ENCODE measurements at places on chromosomes 3 and 15.

DNA sequence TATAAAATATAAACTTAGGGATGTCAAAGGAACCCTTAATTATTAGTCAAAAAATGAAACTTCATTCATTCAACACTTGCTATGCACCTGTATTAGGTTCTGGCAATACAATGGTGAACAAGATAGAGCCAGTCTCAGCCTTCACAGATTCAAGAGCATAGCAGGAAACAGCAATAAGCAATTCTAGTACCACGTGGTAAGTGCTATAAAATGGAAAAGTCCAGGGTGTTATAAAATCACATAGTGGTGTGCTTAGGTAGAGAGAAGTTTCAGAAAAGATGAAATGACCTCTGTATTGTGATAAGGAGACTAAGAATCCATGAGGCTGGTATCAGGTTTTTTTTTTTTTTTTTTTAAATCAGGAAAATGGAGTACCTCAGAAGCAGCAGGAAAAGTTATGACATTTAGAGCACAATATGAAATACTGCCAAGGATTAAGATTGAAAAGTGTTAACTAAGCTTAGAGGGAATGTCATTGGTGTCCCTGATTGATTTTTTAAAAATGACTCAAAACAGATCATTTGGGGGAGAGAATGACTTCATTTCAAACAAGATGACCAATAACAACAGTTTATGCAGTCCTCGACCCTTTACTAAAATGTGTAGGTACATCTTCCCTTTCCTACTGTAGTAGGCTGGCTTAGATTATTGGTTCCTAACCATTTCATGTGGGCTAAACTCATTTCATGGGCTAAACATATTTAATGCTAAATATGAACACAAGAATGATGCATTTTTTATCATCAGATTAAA is 5.0 kb downstream of the TOMM70 start:
- no peak for DNase-seq

DNA sequence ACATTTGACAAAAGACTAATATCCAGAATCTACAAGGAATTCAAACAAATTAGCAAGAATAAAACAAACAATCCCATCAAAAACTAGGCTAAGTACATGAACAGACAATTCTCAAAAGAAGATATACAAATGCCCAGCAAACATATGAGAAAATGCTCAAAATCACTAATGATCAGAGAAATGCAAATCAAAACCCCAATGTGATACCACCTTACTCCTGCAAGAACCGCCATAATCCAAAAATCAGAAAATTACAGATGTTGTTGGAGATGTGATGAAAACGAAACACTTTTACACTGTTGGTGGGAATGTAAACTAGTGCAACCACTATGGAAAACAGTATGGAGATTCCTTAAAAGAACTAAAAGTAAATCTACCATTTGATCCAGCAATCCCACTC is 79.4 kb downstream of the SNTN start:
- no peak for DNase-seq

- DNase-seq = no peak
Observed at GRCh38 chr3:188006726-188007393, 147.1 kb upstream of the LPP start.

DNA sequence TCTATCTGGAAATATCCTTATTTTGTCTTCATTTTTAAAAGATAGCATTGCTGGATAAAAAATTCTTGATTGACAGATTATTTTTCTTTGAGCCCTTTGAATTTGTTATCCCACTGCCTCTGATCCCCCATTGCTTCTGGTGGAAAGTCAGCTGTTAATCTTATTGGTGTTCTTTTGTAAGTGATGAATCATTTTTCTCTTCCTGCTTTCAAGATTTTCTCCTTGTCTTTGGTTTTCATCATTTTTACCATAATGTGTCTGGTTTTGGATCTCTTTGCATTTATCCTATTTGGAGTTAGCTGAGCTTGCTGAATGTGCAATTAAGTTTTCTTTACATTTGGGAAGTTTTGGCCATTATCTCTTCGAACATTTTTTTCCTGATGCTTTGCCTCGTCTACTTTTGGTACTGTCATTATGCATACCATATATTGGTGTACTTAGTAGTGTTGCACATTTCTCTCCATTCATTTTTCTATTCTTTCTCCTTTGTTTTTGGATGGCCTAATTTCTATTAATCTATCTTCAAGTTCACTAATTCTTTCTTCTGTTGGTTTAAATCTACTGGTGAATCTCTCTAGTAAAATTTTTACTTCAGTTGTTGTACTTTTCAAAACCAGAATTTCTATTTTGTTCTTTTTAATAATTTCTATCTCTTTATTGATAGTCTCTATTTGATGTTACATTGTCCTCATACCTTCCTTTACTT is 440.0 kb upstream of the PROK2 start:
- DNase-seq = no peak

- DNase-seq = peak; percentile 73
Observed at GRCh38 chr3:149473357-149474249, 894 bp upstream of the TM4SF4 start.

DNA sequence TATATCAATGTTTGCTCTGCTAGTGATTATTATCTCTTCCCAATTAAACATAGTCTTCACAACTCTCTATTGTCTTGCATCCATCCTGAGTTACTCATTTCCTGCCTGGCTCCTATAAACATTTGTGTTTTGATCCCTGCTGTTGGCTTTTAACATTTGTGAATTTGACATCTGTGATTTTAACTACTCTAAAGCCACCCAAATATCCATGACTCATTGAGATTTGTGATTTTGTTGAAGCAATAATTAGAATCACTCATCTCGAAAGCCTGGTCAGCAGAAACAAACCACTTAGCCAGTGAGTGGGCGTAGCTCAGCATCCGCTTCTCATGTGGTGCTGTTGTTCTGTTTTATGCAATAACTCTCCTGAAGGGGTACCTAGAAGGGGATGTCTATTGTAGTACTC is 174.3 kb upstream of the ZBTB20 start:
- DNase-seq = peak; percentile 5

All from epithelial cell of prostate (primary cell).